ENCODE measurements at places on chromosomes 13 and 19.

DNA sequence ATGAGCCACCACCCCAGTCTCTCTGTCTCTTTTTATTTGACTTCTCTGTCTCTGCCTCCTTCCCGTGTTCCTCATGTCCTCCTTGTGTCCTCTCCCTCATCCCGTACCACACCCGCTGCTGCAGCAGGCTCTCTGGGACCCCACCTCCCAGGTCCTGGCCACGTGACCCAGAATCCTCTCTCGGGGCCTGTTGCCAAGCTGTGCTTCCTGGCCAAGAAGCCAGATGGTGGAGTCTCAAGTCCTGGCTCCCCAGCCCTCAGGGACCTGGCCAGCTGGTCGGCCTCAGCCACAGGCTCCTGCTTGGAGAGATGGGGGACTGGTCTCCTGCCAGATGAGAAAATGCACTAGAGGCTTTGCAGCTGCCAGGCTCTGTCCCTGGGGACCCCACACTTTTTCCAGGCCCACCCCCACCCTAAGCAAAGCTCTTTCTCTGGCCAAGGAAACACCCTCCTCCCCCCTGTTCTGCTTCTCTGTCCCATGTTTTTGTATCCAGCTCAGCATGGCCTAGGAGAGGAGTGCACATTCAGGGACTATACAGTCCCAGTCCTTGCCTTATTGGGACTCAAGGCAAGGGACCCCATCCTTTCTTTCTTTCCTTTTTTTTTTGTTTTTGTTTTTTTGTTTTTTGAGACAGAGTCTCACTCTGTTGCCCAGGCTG is 34.3 kb upstream of the SHKBP1 start:
- DNase-seq: peak; percentile 96

DNA sequence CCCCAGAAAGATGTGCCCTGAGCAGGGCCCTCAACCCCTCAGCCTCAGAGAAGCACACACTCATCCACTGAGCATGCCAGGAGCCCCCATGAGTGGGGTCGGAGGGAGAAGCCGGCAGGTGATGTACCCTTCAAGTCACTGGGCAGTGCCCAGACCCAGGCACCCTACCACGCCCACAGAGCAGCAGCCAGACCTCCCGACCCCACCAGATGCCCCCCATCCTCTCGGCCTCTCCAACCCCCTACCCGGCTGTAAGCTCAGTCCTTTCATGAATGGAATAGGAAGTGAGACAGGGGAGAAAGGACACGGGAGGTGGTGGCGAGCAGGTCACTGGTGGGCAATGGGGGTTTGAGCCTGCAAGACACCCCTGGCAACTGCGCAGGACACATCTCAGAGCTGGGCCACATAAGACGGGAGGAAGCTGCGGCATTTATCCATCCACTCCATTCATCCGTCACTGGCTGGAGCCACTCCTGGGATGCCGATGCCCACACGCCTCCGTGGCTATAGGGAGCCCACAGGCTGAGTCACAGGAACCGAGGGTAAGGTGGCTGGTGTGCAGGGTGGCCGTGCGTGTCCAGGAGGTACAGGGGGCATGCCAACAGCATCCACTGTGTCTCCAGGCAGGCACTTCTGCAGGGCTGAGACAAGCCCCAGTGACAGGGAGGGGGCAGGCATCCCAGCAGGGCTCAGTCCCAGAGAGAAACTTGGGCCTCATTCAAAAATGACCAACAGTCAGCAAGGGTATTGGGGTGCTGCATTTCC is 23.8 kb upstream of the VSTM2B start:
- DNase-seq: no peak

DNA sequence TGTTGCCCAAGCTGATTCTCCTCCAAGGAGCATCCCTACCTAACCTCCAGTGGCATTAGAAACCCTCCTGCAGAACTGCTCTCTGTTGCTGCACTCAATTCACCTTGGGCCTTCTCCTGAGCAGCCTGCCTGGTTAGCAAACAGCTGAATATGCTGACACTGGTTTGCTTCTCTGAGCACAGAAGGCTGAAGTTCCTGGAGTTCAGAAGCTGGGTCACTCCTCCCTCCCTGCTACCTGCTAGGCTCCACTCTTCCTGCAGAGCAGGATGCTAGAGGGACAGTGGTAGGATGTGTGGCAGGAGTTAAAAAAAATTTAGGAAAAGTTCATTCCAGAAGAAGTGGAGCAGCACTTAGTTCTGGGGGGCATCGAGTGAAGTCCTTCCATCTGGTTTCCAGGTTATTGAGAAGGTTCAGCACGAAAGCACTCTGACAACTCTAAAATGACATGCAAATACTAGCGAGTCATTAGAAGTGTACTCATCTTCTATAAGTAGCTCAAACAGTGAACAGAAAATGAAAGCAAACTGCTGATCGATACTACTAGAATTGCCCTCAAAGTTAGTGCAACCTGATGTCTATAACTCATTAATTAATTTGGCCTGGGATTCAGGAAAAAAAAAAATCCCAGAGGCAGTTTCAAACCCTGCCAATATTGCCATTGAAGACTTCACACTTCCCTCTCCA is 293.7 kb downstream of the POU4F1 start:
- DNase-seq: no peak

- DNase-seq: peak; percentile 45
Observed at GRCh38 chr19:15249972-15250639, 17.9 kb upstream of the EPHX3 start.

GRCh38 chr19:30046522-30046921 is 104.5 kb downstream of the URI1 start:
- no peak for DNase-seq

DNA sequence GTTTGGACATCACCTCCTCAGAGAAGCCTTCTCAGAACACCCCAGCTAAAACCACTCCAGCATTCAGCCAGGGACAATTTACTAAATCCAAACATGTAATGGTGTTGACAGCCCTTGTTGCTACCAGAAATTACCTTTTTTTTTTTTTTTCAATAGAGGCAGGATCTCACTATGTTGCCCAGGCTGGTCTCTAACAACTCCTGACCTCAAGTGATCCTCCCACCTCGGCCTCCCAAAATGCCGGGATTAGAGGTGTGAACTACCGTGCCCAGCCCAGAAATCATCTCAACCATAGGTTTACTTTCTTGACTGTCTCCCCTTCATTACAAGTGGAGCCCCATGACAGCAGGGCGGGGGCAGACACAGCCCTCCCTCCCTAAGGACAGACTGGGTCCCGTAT is 9.2 kb downstream of the CLIP3 start:
- DNase-seq: no peak

- DNase-seq: no peak
Observed at GRCh38 chr13:105790923-105791322, 744.5 kb downstream of the EFNB2 start.

GRCh38 chr19:54682306-54682856 is 19.6 kb downstream of the LILRB4 start:
- no peak for DNase-seq

- DNase-seq: no peak
Observed at GRCh38 chr13:91747186-91747585, 348.8 kb downstream of the GPC5 start.

DNA sequence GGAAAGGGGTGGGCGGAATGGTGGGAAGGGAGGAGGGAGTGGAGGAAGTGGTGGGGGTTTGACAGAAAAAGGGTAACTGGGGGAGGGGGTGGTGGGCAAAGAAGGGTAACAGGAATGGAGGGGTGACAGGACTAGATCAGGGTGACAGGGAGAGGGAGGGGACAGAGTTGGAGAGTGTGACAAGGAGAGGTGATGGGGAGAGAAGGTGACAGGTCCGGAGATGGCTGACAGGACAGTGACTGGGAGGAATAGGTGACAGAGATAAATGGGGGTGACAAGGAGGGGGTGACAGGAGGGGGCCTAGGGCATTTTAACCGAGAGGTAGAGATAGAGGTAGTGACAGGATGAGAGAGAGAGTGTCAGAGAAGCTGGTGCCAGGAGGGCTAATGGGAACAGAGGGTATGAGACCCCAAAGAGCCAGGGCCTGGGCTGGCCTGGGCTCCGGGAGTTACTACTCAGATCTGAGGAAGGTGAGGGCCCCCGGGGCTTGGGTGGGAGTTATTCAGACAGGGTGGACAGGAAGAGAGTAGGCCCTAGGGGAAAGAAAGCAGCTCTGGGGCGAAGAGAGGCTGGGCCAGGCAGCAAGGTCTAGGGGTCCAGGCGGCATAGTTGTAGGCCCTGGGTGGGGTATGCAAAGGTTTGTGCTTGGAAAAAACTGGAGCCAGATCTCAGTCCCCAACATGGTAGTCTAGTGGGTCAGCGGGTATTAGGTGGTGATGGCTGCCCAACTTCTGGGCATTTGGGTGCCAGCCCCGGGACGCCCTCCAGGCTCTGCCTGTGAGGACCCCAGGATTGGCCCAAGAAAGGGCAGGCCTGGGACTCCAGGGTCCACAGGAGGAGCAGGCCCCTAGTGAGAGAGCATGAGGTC is 660 bp downstream of the CIC start:
- no peak for DNase-seq

- DNase-seq: no peak
Observed at GRCh38 chr19:42172261-42172660, 40.0 kb upstream of the POU2F2 start.

- DNase-seq: no peak
Observed at GRCh38 chr19:48970139-48970766, 5.1 kb downstream of the FTL start.

DNA sequence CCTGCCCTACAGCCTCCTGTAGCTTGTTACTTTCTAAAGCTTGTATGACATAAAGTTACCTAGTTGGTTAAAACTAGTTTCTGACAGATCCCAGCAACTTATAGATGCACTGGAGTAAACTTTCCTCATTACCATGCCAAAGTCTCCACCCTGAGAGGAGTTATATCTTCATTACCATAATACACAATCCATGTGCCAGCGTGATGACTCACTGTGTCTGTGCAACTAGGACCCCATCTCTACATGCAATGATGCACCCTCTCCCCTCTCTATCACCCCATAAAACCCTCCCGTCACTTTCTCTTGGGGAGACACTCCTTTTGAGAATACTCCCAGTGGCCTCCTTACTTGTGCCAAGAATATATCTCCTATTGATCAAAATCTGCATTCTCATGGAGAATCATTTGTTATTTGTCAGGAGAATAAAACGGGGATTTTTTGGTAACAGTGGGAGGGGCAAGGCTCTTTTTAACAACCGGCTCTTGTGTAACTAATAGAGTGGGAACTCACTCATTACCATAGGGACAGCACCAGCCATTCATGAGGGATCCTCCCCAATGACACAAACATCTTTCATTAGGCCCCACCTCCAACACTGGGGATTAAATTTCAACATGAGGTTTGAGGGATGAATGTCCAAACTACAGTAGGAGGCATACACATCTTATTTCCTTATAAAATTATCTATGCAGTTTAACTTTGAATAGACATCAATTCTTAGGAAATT is 235.1 kb upstream of the ATXN8OS start:
- DNase-seq: no peak

DNA sequence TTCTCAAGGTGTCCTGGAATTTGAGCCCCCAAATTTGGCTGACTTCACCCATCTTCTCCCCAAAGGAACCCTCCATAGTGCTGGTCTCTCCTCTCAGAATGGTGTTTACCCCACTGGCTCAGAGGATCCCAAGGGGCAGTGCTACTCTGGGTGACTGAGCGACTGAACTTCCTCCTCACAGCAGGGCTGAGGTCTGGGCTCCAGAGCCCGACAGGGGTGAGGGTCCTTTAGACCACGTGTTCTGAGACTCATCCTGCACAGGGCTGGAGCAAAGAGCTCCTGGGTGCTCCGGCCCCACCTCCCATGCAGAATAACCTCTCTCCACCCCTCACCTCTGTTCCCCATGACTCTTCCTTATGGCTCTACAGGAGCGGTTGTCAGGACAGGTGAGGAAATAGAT is 23.2 kb upstream of the CD33 start:
- DNase-seq: no peak

- no peak for DNase-seq
Observed at GRCh38 chr13:84658491-84659358, 776.5 kb upstream of the SLITRK1 start.

DNA sequence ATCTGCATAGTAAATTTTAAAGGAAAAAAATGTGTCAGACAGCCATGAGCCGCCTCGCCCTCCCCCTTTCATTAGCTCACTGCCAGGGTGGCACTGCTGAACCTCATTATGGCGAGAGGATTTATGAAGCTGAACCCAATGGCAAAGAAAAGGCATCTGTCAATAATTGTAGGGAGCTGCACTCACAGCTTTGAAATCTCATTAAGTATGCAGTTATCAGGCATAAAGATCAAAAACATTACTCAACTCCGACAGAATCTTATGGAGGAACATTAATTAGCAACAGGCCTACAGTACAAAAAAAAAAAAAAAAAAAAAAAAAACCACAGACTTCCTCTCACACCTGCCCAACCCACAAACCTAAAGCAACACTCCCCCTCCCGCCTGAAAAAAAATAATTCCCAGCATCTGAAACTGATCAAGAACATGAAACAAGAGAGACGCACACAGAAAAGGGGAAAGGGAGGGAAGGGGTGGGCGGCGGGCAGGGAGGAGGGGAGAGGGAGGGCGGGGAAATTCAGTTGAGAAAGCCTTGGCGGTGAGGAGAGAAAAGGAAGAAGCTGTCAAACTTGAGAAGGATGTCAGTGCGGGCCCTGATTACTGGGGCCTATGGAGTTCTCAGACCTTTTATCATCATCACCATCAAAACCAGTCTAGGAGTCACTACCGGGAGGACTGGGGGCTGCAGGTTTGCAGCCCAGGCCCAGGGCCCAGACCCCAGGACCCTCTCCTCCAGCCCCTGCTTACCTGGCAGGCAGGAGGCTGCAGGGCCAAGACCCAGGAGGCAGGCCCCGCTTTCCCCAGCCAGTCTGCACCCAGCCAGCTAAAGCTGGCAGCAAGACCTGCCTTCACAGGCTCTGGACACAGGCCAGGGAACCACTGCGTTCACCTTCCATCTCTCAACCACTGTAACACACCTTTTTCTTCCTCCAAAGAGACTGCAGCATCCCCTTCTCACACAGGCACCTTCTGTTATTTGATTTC is 8.9 kb downstream of the TSHZ3 start:
- DNase-seq: peak; percentile 55

DNA sequence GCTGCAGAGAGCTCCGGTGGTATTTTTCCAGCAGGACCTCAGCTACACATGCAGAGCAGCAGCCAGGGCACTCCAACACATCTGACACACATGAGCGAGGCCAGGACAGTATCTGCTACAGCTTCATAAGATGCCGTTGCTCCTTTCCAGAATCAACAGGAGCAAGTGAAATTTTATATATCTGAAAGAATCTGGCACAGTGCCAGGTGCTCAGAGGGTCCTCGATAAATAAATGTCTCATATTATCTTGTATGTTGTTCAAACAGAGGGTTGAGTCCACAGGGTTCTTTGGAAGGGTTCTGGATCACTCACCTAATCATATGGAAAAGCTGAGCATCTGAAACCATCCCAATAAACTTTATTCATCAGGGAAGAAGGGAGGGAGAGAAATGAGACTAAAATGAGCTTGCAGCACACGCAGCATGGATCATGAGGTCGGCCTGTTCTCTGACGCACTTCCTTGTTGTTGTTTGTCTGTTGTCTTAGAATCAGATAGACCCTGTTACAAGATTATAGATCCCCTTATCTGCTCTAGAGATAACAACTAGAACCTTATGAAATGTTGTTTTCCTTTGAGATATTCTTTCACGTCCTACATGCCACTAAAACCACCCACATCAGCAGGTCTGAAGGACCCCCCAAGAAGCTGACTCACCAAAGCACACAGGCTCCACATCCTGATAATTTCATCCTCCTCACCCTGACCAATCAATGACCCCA is 3.2 kb upstream of the METTL21C start:
- DNase-seq: no peak
